ENCODE measurements at places on chromosomes 3 and 15.

DNA sequence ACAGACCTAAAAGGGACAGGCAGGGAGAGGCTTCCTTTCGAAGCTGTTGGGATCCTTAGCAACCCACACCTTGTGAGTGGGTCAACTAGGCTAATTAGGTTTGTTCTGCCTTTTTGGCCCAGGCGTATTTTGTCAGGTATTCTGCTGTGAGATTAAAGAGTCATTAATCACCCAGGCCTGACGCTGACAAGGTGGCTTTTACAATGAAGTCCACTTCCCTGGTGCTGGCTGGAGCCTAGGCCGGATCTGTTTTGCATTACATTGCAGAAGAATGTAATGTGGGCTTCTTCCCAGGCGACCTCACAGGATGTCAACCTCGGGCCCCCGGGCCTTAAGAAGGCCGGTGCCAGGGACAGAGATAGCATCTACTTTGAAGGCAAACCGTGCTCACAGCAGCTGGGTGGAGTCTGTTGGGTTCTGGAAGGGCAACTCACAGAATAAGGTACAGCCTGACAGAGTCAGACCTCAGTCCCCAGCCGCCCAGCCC is 76.9 kb downstream of the HES1 start:
- peak; percentile 72 for DNase-seq

DNA sequence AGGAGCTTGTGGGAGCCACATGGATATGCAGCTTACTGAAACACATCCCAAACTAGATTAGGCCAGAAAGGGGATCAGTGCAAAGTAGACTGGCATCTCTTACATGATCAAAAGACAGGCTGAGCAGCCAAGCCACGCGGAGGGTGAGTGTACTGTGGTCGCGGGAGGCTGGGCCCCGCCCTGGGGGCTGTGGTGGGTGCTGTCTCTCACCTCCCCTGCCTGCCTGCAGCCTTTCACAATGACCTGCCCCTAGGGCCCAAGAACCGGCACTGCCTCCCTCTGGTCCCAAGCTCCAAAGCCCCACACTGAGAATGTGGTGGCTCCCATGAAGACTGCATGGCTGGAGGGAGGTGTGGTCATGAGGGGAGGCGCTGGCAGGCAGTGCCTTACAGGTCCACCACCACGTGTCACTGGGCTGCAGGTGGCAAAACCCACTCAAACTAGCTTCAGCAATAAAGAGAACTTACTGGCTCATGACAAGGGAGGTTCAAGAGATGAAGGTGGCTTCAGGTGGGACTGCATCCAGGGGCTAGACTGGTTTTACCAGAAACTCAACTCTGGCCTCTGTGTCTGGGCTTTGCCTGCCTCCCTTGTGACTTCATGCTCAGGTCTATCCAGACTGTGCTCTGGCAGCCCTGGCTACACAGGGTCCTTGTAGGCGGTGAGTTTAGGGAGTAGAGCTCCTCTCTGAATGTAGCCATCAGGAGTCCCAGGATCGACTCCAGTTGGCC is 27.4 kb upstream of the PLXND1 start:
- no peak for DNase-seq

GRCh38 chr3:13338231-13338630 is 81.9 kb downstream of the NUP210 start:
- no peak for DNase-seq

DNA sequence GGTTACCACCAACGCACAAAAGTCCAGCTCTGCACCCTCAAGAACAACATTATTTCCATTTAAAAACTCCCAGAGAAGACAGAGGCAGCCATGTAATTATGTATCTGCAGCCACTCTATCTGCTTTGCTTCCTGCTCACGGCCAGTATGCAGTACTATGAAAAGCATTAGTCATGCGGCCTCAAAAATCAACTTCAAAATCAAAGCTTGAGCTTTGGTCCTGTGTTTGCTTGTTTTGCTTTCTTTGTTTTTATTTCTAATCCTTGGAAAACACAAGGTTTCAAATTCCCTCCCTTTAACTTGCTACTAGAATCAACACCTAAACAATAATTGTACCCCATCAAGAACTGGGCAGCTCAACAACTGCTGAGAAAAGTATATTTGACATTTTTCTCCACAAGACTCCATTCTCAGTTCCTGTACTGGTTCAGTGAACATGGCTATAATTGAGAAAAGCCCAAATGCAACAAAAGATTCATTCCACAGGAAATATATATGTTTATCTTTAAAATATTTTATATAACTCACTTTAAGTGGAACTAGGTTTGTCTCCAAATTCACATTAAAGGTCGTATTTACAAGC is 37.6 kb downstream of the GBE1 start:
- DNase-seq: no peak

GRCh38 chr3:81581966-81582599 is 179.4 kb downstream of the GBE1 start:
- peak; percentile 11 for DNase-seq

- peak; percentile 55 for DNase-seq
Observed at GRCh38 chr3:65713016-65713415, 325.7 kb downstream of the MAGI1 start.

- DNase-seq: no peak
Observed at GRCh38 chr3:24168977-24169376, 223.9 kb downstream of the NR1D2 start.

GRCh38 chr3:66609660-66610561 is 109.1 kb upstream of the LRIG1 start:
- DNase-seq: peak; percentile 65

GRCh38 chr3:132283440-132283839 is 33.8 kb upstream of the ACP3 start:
- DNase-seq: peak; percentile 13

GRCh38 chr3:16875876-16876550 is 8.7 kb upstream of the PLCL2 start:
- no peak for DNase-seq

DNA sequence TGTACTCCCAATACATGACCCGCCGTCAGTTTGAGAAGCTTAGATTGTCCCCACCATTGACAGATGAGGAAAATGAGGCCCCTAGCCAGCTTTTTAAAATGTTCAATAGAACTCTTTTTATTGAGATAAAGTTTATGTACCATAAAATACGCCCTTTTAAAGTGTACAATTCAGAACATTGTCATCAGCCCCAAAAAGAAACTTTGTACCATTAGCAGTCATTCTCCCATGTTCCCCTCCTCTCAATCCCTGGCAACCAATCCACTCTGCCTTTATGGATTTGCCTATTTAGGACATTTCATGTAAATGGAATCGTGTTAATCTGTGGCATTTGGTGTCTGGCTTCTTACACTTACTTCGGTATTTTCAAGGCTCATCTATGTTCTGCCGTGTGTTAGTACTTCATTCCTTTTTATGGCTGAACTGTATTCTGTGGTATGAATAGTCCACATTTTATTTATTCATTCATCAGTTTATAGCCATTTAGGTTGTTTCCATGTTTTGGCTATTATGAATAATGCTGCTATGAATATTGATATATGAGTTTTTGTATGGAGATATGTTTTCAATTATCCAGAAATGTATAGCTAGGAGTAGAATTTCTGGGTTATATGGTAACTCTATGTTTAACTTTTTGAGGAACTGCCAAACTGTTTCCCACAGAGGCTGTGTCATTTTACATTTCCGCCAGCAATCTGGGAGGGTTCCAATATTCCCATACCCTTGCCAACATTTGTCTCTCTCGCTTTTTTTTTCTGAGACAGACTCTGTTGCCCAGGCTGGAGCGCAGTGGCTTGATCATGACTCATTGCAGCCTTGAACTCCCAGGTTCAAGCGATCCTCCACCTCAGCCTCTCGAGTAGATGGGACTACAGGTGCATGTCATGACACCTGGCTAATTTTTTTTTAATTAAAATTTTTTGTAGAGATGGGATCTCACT is 15.3 kb upstream of the PTPN23 start:
- DNase-seq: no peak

DNA sequence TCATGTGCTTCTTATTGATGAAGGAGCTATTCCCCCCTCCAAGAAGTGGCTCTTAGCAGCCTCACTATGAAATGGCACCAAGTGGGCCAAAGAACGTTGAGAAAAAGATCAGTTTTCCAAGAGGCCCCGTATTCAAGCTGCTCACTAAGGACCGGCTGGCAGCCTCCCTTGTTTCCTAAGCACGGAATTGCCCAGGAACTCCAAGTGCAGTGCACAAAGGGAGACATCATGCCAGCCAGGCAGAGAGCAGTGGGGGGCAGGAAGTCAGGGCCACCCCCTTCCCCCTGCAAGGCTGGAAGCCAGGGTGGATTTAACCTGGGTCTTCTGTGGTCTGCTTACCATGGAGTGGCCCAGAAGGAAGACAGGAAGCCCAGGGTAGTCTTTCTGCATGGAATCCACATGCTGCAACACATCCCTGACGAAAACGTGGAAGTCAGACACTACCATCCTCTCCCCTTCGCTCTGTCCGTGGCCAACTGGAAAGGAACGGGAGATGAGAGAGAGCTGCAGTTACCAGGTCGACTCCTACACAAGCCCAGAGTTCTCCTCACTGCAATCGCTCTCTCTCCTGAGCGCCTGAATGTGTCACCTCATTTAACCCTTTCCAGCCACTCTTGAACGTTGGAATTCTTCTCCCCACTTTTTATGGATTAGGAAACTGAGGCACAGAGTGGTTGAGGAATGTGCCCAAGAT is 49.5 kb downstream of the ABTB1 start:
- peak; percentile 56 for DNase-seq

- DNase-seq: no peak
Observed at GRCh38 chr3:157290766-157291165, 130.8 kb upstream of the CCNL1 start.

- DNase-seq: no peak
Observed at GRCh38 chr15:91165850-91166249, 65.8 kb downstream of the SV2B start.

DNA sequence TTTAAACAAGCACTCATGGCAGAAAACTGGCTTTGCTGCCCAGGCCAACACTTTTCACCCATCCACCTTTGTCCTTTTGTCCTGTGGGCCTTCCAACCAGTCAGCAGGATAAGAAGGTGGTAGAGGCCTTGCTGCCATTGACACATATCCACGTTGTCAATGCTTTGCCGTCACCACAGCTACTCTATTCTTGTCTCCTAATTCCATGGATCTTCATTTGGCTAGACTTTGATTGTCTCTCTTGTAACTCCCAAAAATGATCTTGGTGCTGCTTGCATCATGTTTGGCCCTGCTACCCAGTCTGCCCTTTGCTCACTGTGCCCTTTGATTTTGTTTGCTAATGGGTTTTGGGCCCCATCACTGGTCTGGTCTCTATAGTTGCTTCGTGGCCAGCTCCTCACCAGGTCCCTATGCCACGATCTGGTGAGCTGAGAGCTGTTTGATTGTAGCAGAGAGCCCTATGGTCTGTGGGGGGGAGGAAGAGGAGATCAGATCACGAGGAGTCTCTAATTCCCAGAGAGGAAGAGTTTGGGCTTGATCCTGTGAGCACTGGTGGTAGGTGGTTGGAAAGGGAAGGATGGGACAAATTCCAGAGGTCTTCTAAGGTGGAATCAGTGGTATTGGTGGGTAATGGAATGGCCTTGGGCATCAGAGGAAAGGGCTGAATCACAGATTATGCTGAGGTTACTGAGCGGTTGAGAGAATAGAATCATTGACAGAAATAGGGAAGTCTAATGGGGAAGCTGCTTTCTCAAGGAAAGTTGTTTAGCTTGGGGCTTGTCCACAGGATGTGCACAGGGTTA is 40.3 kb downstream of the ABHD2 start:
- no peak for DNase-seq

GRCh38 chr3:15385901-15386653 is 41.3 kb downstream of the METTL6 start:
- DNase-seq: no peak

- no peak for DNase-seq
Observed at GRCh38 chr3:133475245-133476010, 75.6 kb downstream of the BFSP2 start.

All from iPS-NIHi11 (cell line).